Activated CD8-positive, alpha-beta memory T cell treated with anti-CD3 and anti-CD28 coated beads for 1 hour (primary cell): ENCODE measurements at places on chromosomes 4 and X.

DNA sequence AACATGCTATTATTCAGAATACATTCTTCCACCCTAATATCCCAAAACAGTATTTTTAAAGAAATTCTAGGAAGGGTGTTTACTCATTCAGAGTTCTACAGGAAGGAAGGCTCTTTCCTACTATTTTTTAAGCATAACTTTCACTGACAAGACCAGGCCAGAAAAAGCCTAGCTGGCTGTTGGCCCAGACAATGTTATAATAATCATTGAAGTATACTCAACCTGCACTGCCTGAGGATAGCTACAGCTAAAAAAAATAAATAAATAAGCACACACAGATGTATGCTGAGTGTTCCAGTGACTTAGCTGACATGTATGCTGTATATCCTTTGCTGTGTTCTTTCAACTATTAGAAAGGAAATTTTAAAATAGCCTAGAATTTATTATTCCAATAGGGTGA lies 145.8 kb upstream of the SPRY1 start:
- DNase-seq = no peak

GRCh38 chr4:165294907-165295306 lies 32.6 kb upstream of the MSMO1 start:
- DNase-seq = peak; percentile 0

GRCh38 chr4:105462576-105462975 lies 11.3 kb downstream of the PPA2 start:
- DNase-seq = no peak

GRCh38 chrX:53376888-53377287 lies 45.6 kb downstream of the SMC1A start:
- DNase-seq = no peak

DNA sequence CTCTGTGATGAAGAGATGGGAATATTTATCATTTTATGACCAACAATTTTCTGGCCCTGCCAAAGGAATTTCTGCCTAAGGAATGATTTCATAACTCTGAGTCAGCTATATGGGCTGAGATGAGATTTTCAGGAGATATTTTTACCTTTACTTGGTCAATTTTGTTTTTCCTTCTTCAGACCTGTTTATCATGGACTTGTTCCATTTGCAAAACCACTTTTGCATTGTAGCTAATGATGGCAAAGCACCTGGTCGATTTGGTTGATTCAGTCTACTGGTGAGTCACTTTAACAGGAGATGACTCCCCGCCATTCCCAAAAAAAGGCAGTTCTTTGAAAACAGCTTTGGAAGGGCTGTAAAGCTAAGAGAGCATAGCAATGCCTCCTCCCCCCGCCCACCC lies 53.3 kb downstream of the TEX13A start:
- DNase-seq = no peak

GRCh38 chr4:51850294-51850693 lies 7.3 kb downstream of the DCUN1D4 start:
- DNase-seq = no peak

DNA sequence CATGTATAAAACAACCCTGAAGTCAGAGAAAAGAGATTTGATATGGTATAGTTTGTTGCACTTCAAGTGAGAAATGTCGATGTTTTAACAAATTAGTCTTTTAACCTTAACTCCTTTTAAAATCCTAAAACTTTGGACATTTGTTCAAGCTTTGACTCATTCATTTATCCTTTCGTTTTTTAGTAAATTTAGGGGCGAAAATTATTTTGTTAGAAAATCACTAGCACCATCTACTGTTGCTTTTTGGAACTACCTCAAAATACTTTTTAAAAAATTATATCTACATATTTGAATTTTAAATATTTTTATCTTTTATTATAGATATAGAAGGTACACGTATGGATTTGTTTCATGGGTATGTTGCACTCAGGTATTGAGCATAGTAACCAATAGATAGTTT lies 165.1 kb upstream of the POF1B start:
- DNase-seq = no peak
